Karpas-422 (cell line): ENCODE measurements at places on chromosomes 2 and 18. TPM values are rescaled to one million over a fixed set of nuclear protein-coding genes. Genes with fewer than 3 reads are reported as not detected.

DNA sequence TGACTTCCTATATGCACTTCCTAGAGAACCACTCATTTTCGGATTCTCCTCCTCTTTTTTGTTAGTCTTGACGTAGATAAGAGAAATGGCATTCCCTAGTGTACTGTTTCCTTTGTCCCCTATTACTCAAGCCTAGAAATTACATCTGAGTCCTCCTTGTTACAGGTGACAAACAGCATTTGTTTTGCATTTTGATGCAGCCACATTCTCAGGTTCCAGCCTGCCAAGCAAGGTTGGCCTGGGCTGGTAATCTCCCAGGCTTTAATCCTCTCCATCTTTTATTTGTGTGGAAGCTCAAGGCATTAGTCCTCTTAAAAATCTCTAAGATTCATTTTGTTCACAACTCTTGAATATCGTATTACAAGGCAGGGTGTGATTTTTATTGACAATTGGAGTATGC lies 318.0 kb upstream of the NRP2 start:
- H3K4me3 ChIP-seq: no peak overlapping the region
- peak; percentile 33 for DNase-seq
- H3K36me3 ChIP-seq: no peaks in the 10 kb centered on the region
- no peak overlapping the region for H3K27ac ChIP-seq

GRCh38 chr2:143907801-143908200 lies 612.1 kb downstream of the ZEB2 start:
- no peak overlapping the region for H3K4me3 ChIP-seq
- no peak for DNase-seq
- H3K27me3 ChIP-seq: no peaks in the 10 kb centered on the region
- no peaks in the 10 kb centered on the region for H3K4me1 ChIP-seq

GRCh38 chr2:189933911-189934399 lies 128.6 kb downstream of the MSTN start:
- H3K27me3 ChIP-seq: no peaks in the 10 kb centered on the region
- H3K4me1 ChIP-seq: no peaks in the 10 kb centered on the region
- no peak overlapping the region for H3K27ac ChIP-seq
- DNase-seq: no peak
- H3K4me3 ChIP-seq: no peak overlapping the region
- H3K36me3 ChIP-seq: no peaks in the 10 kb centered on the region

DNA sequence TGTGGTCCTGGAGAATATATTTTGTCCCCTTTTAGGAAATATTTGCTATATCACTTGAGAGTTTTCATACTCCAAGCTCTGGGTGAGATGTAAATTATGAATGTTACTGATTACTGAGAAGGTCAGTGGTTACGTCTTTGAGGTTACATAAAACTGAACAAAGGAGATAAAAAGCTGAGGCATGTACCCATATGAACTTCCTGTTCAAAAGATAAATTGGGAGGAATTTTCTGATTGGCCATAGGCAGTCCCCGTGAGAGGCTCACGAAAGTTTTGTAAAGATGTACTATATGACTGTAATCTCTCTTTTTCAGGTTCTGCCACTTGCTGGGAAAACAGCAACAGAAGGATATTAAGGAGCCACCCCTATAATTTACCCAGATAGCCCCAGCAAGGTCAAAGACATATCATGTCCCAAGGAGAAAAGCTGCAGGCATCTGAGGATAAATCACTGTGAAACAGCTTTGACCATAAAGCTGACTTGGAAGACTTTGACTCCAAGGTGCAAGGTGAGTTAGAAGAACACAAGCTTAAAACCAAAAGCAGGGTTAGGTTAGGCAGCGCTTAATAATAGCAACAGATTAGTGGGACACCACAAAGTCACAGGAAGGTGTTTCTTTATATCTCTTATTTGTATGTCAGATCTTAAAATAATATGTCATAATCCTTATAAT lies 90.4 kb downstream of the OSBPL6 start:
- H3K27ac ChIP-seq: no peak overlapping the region
- DNase-seq: no peak
- no peaks in the 10 kb centered on the region for H3K4me1 ChIP-seq
- no peaks in the 10 kb centered on the region for H3K36me3 ChIP-seq
- no peak overlapping the region for H3K4me3 ChIP-seq

DNA sequence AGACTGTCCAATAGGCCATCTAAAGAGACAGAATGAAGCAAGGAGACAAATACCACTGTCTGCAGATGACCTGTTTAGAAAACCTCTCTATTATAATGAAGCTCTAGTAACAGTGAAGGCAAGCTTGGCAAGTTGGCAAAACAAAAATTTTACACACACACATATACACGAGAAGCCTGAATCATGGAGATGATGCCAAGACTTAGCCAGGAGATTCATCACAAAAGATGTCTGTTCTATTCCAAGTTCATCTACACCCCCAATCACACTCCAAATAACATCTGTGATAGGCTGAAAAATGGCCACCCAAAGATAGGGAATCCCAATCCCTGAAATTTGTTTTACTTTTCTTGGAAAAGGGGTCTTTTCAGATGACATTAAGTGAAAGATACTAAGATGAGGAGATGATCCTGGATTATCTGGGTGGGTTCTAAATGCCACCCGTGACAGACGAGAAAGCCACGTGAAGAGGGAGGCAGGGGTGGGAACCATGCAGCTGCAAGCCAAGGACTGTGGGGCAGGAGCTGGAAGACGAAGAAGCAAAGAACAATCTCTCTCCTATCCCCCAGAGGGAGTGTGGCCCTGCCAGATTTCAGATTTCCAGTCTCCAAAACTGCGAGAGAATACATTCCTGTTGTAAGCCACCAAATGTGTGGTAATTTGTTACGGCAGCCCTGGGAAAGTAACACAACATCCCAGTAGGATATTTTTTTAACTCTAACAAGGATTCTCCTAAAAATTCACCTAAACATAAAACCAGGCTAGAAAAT lies 20.0 kb downstream of the HDLBP start:
- no peaks in the 10 kb centered on the region for H3K27me3 ChIP-seq
- no peak overlapping the region for H3K4me3 ChIP-seq
- peaks cover 7% of the 10 kb centered on the region; the same call in 1 of the 2 replicates for H3K4me1 ChIP-seq
- DNase-seq: no peak
- no peak overlapping the region for H3K27ac ChIP-seq

- H3K27ac ChIP-seq: no peak overlapping the region
- no peak overlapping the region for H3K4me3 ChIP-seq
- no peak for DNase-seq
- peaks cover under 1% of the 10 kb centered on the region; the same call in 1 of the 2 replicates for H3K4me1 ChIP-seq
Observed at GRCh38 chr2:228545041-228545747, 363.7 kb upstream of the SPHKAP start.

DNA sequence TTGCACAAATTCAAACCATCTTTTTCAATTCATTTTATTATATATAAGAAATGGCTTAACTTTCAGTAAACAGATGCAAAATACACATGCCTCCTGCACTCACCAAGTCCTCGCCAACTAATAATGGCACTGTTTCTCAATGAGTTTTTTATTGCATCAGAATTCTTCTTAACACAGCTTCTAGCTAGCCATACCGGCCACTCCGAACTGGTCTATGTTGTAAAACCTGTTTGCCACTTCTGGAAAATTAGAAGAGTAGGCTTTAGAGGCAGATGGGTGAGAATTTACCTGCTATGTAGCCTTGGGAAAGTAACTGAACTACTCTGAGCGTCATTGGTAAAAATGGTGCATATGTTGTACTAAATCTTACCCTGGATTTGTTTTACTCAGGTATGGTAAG lies 100.6 kb upstream of the LHCGR start:
- H3K4me3 ChIP-seq: no peak overlapping the region
- no peaks in the 10 kb centered on the region for H3K36me3 ChIP-seq
- H3K4me1 ChIP-seq: no peaks in the 10 kb centered on the region
- H3K27ac ChIP-seq: no peak overlapping the region
- H3K27me3 ChIP-seq: no peaks in the 10 kb centered on the region

DNA sequence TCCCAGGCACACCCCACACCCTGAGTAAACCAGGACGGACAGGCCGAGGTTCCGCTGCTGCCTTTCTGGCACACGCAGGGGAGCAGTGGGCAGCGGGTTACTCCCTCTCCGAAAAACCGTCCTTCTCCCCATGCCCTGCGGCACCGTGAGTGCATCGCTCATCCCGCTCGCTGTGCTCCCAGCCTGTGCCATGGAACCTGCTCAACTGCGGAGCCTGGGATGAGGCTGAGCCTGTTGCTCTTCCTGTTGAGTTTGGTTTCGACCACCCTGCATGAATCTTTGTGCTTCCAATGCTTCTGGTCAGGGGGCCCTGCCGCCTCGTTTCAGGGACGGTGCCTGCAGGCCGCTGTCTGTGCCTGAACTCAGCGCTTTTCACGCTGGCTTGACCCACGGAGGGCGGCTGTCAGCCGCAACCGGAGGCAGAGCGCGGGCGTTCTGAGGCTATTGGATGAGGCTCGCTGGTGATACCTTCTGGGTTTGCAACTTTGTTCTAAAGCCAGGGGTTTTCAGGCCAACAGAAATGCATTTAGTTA lies 106.7 kb downstream of the MBP start:
- DNase-seq: no peak
- H3K36me3 ChIP-seq: no peaks in the 10 kb centered on the region
- H3K27ac ChIP-seq: no peak overlapping the region
- no peak overlapping the region for H3K4me3 ChIP-seq
- peaks cover 43% of the 10 kb centered on the region for H3K4me1 ChIP-seq

GRCh38 chr18:32922951-32923430 lies 150.2 kb upstream of the KLHL14 start:
- H3K27ac ChIP-seq: peak overlapping the region; percentile 57
- no peaks in the 10 kb centered on the region for H3K36me3 ChIP-seq
- peaks cover 52% of the 10 kb centered on the region for H3K4me1 ChIP-seq
- H3K4me3 ChIP-seq: peak overlapping the region; percentile 41

- H3K4me1 ChIP-seq: no peaks in the 10 kb centered on the region
- no peaks in the 10 kb centered on the region for H3K27me3 ChIP-seq
- DNase-seq: no peak
- no peaks in the 10 kb centered on the region for H3K36me3 ChIP-seq
- H3K4me3 ChIP-seq: no peak overlapping the region
- no peak overlapping the region for H3K27ac ChIP-seq
Observed at GRCh38 chr18:24023185-24023814, 8.7 kb downstream of the TTC39C start.

DNA sequence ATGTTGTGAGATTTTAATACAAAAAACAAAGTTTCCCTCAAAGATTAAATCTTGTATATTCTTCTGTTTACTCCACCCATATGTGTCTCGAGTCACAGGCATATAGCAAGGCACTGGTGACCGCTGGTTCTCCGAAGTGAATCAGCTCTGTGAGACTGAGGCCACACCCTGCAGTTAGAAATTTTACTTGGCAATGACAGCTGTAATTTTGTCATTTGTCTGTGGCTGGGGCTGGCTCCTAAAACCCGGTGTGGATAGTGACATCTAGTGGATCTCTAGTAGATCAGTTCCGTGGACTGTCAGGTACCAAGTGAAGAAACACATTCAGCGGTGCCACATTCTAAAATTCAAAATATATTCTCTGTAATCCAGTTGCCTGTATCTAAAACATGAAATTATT lies 278.0 kb downstream of the NEDD4L start:
- H3K4me1 ChIP-seq: peaks cover 7% of the 10 kb centered on the region
- H3K36me3 ChIP-seq: no peaks in the 10 kb centered on the region
- no peak overlapping the region for H3K27ac ChIP-seq
- no peaks in the 10 kb centered on the region for H3K27me3 ChIP-seq
- peak; percentile 75 for DNase-seq
- H3K4me3 ChIP-seq: no peak overlapping the region

- H3K36me3 ChIP-seq: no peaks in the 10 kb centered on the region
- no peak overlapping the region for H3K4me3 ChIP-seq
- H3K4me1 ChIP-seq: peaks cover 11% of the 10 kb centered on the region
- H3K27me3 ChIP-seq: no peaks in the 10 kb centered on the region
Observed at GRCh38 chr18:13500869-13501542, 225.4 kb downstream of the FAM210A start.

DNA sequence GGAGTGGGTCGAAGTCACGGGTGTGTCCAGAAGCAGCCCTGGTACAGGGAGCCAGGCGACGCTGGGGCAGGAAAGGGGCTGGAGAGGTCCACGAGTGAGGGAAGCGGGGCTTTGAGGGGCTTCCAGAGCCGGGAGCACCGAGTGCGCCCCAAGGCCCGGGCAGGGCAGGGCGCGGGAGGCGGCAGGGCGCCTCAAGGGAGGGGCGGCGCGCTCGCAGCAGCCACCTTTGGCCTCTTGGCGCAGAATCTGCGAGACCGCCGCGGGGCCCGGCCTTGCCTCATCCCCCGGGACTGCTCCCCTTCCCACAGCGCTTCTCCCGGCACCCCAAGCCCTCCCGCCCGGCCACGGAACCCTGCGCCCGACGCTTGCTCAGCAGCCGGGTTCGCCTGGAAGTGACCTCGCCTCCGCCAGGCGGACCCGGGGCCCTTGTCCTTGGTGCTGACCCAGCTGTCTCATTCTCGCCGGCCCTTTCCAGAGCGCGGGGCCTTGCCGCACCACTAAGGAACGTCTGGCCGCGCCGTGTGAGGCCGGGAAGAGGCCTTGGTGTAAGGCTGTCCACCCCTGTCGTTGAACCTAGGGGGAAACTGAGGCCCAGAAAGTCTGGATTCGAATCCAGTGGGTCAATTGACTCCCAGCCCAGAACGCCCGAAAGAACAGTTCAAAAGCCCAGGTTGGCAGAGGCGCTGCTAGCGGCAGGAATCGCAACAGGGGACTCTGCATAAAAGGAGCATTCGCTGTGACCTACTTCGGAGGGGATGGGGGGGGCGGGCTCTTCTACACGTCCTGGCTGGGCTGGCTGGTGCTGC lies 584 bp upstream of the DNER start:
- no peak overlapping the region for H3K27ac ChIP-seq
- no peak overlapping the region for H3K4me3 ChIP-seq
- peak; percentile 53 for DNase-seq
- H3K4me1 ChIP-seq: peaks cover 16% of the 10 kb centered on the region
- no peaks in the 10 kb centered on the region for H3K36me3 ChIP-seq

GRCh38 chr2:219473511-219473910 lies 25.2 kb upstream of the GMPPA start:
- H3K27ac ChIP-seq: no peak overlapping the region
- H3K4me1 ChIP-seq: no peaks in the 10 kb centered on the region
- H3K36me3 ChIP-seq: no peaks in the 10 kb centered on the region
- no peak for DNase-seq
- no peaks in the 10 kb centered on the region for H3K27me3 ChIP-seq
- H3K4me3 ChIP-seq: no peak overlapping the region

DNA sequence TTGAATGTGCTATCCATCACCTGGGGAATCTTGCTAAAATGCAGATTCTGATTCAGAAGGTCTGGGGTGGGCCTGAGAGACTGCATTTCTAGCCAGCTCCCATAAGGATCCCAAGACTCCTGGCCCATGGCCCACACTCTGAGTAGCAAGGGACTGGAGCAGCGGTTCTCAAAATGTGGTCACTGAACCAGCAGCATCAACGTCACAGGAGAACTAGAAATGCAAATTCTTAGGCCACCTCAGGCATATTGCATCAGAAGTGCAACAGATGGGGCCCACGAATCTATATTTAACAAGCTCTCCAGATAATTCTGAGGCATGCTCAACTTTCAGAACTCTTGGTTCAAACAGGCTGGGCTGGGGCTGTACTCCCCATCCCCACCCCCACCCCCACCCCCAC lies 74.6 kb downstream of the DHRS9 start:
- no peaks in the 10 kb centered on the region for H3K27me3 ChIP-seq
- H3K36me3 ChIP-seq: no peaks in the 10 kb centered on the region
- H3K4me3 ChIP-seq: no peak overlapping the region
- peak; percentile 76 for DNase-seq
- no peak overlapping the region; the same call in 1 of the 2 replicates for H3K27ac ChIP-seq
- peaks cover 44% of the 10 kb centered on the region for H3K4me1 ChIP-seq

DNPEP gene
- 74.6 and 77.9 TPM in 2 replicates for total RNA-seq

CMPK2 gene
- total RNA-seq: 18.8 and 26.6 TPM in 2 replicates

FZD7 gene
- 9.2 and 10.2 TPM in 2 replicates for total RNA-seq

ALS2 gene
- 13.9 and 21.4 TPM in 2 replicates for total RNA-seq

SH3BP4 gene
- total RNA-seq: not detected in 2 replicates

MYO7B gene
- 0.94 and 3.0 TPM in 2 replicates for total RNA-seq
